ENCODE measurements at places on chromosomes 2 and 18.
A peak's percentile ranks its signal among the peaks of the same experiment; 100 is the strongest.

DNA sequence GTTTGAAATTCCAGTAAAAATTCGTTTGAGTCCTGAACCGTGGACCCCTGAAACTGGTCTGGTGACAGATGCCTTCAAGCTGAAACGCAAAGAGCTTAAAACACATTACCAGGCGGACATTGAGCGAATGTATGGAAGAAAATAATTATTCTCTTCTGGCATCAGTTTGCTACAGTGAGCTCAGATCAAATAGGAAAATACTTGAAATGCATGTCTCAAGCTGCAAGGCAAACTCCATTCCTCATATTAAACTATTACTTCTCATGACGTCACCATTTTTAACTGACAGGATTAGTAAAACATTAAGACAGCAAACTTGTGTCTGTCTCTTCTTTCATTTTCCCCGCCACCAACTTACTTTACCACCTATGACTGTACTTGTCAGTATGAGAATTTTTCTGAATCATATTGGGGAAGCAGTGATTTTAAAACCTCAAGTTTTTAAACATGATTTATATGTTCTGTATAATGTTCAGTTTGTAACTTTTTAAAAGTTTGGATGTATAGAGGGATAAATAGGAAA is 80.7 kb downstream of the ACSL3 start:
- no peak overlapping the region for H3K4me3 ChIP-seq
- H3K36me3 ChIP-seq = peaks cover 24% of the 10 kb centered on the region
- no peak overlapping the region for H3K27ac ChIP-seq
- DNase-seq = no peak

DNA sequence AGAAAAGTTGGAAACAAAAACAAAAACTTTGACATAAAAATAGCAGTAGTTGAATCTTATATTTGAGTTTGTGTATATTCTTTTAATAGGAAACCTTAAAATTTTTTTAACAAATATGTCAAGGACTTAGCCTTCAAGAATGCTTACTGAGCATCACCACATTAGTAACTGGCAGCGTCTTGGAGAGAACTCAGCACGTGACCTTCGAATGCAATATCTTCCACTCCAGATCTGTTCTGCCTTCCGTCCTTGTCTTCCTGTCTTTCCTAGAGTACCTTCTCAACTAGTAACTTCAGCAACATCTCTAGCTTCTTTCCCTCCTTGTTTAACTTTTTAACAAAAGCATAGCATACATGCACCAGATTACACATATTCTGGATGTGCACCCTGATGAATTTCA is 972 bp downstream of the RSAD2 start:
- DNase-seq = no peak
- H3K27me3 ChIP-seq = no peaks in the 10 kb centered on the region
- no peak overlapping the region for H3K27ac ChIP-seq
- H3K4me1 ChIP-seq = no peaks in the 10 kb centered on the region

DNA sequence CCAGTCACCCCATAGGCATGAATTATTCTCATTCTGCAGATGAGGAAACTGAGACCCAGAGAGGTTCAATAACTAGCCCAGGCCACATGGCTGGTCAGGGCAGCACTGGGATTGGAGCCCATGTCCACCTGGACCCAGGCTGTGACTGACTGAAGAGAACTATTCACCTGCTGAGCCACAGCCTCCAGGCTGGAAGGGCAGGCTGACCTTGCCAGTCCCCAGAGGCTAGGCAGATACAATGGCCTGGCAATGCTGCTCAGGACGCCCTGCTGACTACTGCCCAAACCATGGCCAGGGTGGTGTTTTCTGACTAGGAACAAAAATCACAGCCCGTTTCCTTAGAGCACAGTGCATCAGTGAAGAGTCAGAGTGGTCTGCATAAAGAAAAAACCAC is 36.8 kb downstream of the HS6ST1 start:
- no peak overlapping the region for H3K27ac ChIP-seq
- DNase-seq = no peak
- H3K4me1 ChIP-seq = peaks cover 2% of the 10 kb centered on the region
- no peak overlapping the region for H3K4me3 ChIP-seq

DNA sequence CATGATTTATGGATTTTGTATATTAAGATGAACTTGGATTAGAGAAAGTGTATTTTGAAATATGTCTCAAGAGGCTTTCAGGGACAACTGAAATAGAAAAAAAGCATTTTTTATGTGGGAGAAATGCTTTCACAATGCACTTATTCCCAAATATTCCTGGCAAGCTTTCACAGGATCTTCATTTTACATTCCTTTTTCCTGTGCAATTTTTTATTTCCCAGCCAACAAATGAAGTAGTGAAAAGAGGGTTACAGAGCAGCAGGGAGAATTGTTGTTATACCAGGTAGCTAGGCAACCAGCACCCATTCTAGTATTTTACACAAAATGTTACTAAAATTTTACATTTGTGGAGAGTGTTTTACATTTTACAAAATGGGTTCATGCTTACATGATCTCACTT is 167.0 kb upstream of the RPRM start:
- no peak for DNase-seq
- H3K27ac ChIP-seq = no peak overlapping the region
- H3K27me3 ChIP-seq = no peaks in the 10 kb centered on the region
- no peaks in the 10 kb centered on the region for H3K4me1 ChIP-seq

- no peak for DNase-seq
- H3K4me3 ChIP-seq = no peak overlapping the region
- H3K36me3 ChIP-seq = no peaks in the 10 kb centered on the region
- peak overlapping the region; percentile 59 for H3K27ac ChIP-seq
- no peaks in the 10 kb centered on the region for H3K27me3 ChIP-seq
Observed at GRCh38 chr2:97718051-97718882, 4.9 kb downstream of the ZAP70 start.

DNA sequence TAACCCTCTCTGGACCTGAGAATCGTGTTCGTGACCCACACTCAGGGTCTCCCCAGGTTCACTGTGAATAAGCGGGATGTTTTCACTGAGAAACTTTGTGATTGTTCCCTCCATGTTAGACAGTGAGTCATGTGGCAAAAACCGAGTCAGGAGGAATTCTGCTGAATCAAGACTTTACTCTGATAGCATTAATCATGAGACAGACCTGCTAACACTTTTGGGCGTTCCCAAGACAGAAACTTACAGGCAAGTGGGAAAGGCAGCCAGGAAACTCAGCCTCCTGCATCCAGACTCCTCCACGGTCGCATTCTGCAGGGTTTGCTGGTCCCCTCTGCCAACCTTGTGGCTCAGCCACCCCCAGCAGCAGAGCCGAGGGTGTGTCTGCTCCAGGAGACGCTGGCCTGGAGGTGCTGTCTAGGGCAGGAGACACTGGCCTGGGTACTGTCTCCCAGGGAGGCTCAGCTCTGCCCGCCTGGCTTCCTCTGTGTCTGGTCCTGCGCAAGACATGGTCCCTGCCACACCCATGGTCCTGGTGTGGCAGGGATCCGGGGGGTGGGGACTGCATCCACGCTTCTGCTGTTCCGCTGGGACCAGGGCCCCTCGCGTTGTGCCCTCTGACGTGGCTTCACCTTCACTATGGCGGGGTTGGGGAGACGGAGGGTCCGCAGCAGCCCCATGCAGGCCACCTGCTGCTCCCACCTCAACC is 177.4 kb downstream of the TWIST2 start:
- peaks cover 9% of the 10 kb centered on the region for H3K4me1 ChIP-seq
- no peaks in the 10 kb centered on the region for H3K36me3 ChIP-seq
- DNase-seq = no peak
- no peak overlapping the region for H3K4me3 ChIP-seq
- peak overlapping the region; percentile 53 for H3K27ac ChIP-seq

DNA sequence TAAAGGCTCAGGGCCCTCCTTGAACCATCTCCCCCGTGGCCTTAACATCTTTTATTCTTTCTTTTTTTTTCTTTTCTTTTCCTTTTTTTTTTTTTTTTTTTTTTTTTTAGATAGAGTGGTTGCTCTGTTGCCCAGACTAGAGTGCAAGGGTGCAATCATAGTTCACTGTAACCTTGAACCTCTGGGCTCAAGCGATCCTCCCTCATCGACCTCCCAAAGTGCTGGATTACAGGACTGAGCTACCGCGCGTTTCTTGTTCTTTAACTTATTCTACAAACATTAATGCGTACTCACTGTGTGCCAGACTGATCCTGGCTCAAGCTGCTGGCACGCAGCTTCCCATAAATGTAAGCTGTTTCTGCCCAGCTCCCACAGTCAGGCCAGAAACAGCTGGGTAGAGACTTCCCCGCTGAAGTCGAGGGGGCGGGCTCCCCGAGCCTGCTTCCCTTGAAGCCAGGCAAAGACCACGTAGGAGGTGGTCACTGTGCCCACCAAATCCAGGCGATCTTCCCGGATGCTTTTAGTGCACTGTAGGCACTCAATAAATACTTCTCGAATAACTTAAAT is 29.2 kb upstream of the ATP6V1B1 start:
- peaks cover 4% of the 10 kb centered on the region for H3K4me1 ChIP-seq
- H3K27ac ChIP-seq = no peak overlapping the region
- no peak for DNase-seq
- H3K4me3 ChIP-seq = no peak overlapping the region
- H3K36me3 ChIP-seq = no peaks in the 10 kb centered on the region

DNA sequence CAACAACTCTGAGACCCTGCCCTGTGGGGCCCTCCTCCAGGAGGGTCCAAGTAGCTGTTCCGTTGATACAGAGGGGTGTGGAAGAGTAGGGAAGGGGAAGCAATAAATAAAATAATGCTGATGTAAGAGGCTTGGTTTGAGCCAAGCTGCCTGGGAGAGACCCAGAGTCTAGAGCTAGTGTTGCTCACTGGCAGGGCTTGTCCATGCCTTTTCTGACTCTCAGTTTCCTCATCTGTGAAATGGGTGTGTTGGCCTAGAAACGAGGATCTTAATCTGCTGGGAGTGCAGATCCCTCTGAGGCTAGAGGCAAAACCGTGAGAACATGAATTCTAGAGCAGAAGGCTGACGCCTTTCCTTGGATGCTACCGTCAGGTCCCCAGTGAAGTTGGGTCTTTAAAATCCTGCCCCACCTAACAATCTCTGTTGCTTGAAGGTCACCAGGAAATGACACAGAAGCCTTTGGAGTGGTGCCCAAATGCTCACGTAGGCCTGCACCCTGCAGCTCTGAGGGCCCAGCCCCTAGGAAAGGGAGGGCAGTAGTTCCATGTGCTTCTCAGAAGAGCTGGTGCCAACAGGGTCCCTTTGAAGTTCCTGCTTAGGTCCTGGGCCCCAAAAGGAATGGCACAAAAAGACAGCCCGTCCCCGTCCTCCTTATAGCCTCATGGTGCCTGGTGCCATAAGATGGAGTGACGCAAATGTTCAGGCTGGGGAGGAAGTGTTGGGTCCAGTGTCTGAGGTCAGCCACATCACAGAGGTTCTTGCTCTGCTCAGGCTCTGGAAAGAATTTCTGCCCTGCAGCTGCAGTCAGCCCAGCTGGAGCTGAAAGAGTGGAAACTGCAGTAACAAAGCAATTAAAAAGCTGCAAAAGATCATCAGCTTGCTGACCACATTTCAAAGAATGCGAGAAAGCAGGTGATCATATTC is 73.2 kb upstream of the SMAD2 start:
- peaks cover 3% of the 10 kb centered on the region for H3K4me1 ChIP-seq
- no peak for DNase-seq
- H3K36me3 ChIP-seq = no peaks in the 10 kb centered on the region

- H3K27me3 ChIP-seq = no peaks in the 10 kb centered on the region
- peaks cover 1% of the 10 kb centered on the region for H3K4me1 ChIP-seq
- H3K4me3 ChIP-seq = no peak overlapping the region
- DNase-seq = no peak
- no peaks in the 10 kb centered on the region for H3K36me3 ChIP-seq
Observed at GRCh38 chr18:67243799-67244587, 272.5 kb downstream of the DSEL start.

DNA sequence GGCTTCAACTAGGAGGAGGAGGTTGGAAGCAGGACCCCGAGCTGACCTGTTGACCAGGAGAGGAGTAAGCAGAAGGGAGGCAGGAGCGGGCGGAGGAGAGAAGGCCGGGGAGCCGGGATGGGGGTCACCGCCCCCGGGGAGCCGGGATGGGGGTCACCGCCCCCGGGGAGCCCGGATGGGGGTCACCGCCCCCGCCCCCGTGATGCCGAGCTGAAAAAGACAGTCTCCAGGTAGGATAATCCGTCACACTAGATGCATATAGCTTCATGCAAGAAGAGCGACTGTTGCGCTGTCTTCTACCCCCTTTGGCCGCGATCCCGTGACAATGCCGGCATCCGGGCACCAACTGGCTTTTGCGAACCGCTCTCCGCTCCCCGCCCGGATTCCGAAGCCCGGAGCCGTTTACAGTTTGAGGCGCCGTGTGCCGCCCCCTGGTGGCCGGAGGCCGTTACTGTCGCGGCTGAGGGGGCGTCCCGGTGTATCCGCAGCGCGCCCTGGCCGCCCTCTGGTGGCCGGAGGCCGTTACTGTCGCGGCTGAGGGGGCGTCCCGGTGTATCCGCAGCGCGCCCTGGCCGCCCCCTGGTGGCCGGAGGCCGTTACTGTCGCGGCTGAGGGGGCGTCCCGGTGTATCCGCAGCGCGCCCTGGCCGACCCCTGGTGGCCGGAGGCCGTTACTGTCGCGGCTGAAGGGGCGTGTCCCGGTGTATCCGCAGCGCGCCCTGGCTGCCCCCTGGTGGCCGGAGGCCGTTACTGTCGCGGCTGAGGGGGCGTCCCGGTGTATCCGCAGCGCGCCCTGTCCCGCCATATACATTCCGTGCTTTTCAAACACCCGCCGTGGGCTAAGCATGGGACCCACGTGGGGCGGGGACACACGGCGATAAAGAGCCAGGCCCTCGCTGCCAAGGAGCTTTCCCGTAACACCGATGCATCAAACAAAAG is 89.6 kb downstream of the ACTR3 start:
- no peak overlapping the region for H3K4me3 ChIP-seq
- H3K27ac ChIP-seq = peak overlapping the region; percentile 97
- DNase-seq = no peak
- no peaks in the 10 kb centered on the region for H3K27me3 ChIP-seq
- peaks cover 9% of the 10 kb centered on the region for H3K36me3 ChIP-seq

DNA sequence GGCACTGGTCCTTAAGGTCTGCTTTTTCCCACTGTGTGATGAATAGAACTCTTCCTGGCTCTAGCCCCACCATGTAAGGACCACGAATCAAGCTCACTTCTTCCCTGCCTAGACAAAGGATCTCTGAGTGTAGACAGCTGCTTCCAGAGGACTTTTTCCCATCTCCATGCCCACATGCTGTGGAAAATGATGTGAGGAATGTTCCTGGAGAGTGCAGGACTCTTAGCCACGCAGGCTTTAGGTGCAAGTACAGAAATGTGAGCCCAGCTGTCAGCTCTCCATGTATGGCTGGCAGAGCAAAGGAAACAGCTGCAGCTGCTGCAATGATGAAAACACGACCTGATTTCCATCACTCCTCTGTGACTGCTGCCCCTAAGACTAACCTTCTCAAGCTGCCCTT is 35.5 kb downstream of the NXPH2 start:
- DNase-seq = no peak
- H3K27ac ChIP-seq = peak overlapping the region; percentile 19
- peaks cover 9% of the 10 kb centered on the region for H3K4me1 ChIP-seq

Measured in progenitor cell of endocrine pancreas (in vitro differentiated cells).